ENCODE measurements at places on chromosomes 12 and 14.

- no peak for DNase-seq
These were observed 973.3 kb downstream of the BCL11B start for GRCh38 chr14:98298481-98299244.

DNA sequence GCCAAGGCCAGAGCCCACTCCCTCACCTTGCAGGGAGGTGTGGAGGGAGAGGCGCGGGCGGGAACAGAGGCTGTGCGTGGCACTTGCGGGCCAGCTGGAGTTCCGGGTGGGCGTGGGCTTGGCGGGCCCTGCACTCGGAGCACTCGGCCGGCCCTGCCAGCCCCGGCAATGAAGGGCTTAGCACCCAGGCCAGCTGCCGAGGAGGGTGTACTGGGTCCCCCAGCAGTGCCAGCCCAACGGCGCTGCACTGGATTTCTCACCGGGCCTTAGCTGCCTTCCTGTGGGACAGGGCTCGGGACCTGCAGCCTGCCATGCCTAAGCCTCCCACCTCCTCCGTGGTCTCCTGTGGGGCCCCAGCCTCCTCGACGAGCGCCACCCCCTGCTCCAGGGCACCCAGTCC, 107.5 kb downstream of the FAR2 start:
- DNase-seq = no peak

- DNase-seq = no peak
These were observed 69.4 kb upstream of the BDKRB2 start for GRCh38 chr14:96135285-96135684.

DNA sequence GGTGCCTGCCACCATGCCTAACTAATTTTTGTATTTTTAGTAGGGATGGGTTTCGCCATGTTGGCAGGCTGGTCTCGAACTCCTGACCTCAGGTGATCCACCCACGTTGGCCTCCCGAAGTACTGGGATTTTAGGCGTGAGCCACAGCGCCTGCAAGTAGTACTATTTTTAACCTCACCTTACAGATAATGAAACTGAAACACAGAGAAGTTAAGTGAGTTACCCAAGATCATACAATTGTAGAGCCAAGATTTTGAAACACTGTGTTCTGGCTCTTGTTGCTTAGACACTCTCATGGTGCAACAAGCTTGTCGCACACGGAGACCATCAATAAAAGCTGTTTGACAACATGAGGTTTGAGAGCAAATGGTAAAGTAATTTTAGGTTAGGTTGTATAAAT, 159.1 kb upstream of the LMNTD1 start:
- no peak for DNase-seq

- DNase-seq = no peak
These were observed 126.7 kb upstream of the PWP1 start for GRCh38 chr12:107558816-107559382.

DNA sequence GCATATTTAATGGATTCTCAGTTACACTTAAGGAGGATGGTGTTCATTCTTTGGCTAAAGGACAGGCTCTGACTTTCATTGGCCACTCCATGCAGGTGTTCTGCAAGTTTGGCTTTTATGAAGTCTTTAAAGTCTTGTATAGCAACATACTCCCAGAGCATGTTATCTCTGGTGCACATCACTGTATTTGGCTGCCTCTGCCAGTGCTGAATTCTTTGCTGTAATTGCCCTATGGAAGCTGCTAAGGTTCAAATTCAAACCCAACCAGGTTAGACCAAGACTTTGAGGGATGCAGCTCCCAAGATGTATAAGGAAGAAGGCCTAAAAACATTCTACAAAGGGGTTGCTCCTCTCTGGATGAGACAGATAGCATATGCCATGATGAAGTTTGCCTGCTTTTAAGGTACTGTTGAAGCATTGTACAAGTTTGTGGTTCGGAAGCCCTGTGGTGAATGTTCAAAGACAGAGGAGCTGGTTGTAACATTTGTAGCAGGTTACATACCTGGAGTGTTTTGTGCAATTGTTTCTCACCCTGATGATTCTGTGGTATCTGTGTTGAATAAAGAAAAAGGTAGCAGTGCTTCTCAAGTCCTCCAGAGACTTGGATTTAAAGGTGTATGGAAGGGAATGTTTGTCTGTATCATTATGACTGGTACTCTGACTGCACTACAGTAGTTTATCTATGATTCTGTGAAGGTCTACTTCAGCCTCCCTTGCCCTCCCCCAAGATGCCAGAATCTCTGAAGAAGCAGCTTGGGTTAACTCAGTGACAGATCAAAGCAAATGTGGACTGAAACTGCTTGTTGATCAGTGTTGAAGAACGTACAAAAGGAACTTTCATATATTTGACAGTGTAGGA, 19.4 kb downstream of the TMEM116 start:
- no peak for DNase-seq

- DNase-seq = no peak
These were observed 37.8 kb downstream of the ATF7IP start for GRCh38 chr12:14403293-14403692.

DNA sequence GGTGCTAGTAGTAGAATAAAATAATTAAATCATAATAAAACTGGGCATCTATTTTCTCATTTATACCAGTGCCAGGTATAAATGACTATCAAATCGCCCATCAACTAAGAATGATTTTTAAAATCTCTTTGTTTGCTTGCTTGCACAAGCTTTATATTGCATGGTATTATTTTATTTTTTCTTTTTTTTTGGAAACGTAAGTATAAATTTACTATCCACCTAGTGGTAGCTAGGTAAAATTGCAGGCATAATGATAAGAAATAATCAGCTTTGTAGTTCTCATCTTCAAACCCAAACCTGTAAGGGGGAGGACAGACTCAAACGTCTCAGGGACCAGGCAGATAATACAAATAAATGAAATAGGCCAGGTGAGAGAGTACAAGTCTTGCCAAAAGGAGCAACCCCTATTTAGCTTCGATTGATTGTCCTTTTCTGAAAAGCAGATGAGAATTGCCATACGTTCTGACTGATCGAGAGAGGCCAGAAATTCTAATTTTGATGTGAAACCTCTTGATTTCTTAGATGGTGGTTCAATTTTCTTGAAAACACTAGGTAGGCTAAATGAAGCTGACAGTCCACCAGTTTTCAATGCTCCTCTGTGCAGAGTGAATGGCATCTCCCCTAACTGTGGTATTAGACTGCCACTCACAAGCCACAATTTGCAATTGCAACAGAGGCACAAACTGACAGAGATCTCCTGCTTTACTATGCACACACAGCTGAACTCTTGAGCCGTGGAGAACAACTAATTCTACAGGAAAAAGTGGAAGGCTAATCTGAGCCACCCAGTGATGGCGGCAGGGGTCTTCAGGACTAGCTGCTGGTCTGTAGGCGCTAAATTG, 189.3 kb downstream of the DACT1 start:
- no peak for DNase-seq

- DNase-seq = no peak
These were observed 82.1 kb downstream of the SPTSSA start for GRCh38 chr14:34379816-34380470.

- DNase-seq = no peak
These were observed 67.7 kb downstream of the HCAR2 start for GRCh38 chr12:122635471-122635870.

DNA sequence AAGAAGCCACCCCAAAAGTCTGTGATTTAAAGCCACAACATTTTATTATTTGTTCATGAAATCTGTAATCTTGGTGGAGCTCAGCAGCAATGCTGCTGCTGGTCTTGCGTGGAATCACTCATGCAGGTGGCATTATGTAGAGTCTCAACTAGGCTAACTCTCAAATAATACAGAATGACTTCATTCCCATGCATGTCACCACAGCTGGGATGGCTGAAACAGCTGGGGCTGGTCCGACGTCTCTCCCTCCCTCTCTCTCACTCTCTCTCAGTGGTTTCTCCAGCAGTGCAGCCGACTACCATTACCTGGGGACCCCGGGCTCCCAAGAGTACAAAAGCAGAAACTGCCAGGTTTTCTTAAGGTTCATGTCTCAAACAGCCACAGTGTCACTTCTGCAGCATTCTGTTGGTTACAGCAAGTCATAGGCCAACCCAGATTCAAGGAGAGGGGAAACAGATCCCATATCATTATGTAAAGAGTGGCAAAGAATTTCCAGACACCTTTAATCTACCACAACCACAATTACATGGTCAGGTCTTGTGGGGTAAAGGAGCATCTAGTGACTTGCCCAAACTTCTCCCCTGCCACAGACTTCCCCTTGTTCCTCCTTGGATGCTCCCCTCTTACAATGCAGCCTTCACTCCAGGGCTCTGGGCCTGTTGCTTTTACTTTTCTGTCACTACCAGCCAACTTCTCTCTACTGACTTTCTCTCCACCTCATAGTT, 192.0 kb upstream of the HMGA2 start:
- DNase-seq = no peak

- DNase-seq = no peak
These were observed 187.4 kb upstream of the PRMT8 start for GRCh38 chr12:3303410-3304136.

GRCh38 chr14:99402285-99402648, 78.4 kb downstream of the SETD3 start:
- no peak for DNase-seq

GRCh38 chr12:87612996-87613395, 416.2 kb downstream of the C12orf50 start:
- DNase-seq = no peak

GRCh38 chr12:92503971-92504593, 198.7 kb upstream of the PLEKHG7 start:
- no peak for DNase-seq

- DNase-seq = no peak
These were observed 19.2 kb downstream of the CSRP2 start for GRCh38 chr12:76859611-76860010.

- no peak for DNase-seq
These were observed 104.8 kb downstream of the DUSP6 start for GRCh38 chr12:89247541-89247942.

Measured in LNCaP clone FGC (cell line).